ENCODE measurements at places on chromosomes 3 and 15.

DNA sequence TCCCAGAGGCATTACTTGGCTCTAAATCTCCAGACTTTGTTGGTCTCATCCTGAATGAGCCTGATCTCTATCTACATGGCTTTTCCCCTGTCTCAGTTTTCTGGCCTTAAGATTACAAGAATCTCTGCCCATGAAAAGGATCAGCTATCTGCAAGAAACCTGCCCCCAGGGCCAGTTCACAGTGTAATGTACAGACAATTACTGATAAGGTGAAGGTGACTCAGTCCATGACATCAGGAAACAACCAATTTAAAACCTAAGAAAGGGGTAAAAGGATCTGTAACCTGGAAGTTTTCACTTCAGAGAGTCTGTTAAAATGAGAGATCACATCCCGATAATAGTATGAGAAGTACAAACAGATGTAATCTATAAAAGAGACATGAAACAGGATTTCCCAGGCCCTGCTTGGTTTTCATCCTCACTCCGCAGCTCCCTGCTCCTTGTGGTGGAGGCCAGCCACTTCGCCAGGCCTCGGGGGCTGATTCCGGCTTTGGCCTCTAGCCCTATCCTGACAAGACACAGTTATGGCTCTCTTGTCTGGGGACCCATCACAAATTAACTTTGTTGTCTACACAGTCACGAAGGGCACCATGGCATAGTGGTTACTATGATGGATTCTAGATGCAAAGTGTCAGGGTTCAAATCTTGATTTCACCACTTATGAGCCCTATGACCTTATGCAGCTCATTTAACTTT, 136.9 kb downstream of the THSD4 start:
- peak; percentile 28 for DNase-seq

GRCh38 chr3:172352786-172353185, 95.5 kb downstream of the GHSR start:
- no peak for DNase-seq

DNA sequence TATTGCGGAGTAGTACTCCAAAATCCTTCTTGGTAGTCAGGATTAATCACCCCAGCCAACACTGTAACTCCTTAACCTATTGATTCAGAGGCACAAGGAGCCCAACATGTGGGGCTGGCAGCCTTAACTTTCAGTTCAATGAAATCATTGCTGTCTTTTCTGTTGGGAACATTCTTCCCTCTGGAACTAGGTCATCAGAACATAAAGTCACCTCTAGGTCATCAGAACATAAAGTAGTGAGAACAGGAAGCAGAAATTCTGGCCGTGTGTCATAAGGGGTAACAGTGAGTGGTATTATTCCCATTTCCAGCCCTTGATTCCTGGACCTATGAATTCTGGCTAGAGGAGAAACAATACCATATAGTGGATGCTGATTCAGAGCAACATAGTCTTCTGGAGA, 71.5 kb upstream of the TNIK start:
- no peak for DNase-seq

DNA sequence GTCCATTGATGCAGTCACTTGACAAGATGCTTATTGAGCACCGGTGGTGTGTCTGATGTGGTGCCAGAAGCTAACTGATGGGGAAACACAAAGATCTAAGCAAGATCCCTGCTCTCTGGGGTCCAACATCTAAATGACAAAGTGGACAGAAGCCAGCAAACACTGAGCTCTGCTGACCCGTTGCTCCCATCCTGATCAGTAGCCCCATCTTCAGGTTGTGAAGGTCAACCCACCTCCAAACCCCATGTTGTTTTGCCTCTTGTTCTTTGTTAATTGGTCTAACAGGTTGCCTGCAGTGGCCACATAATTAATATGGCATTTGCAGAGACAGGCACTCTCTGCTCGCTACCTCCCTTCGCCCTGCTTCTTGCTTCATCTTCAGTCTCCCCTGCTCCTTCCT, 21.5 kb upstream of the GLCE start:
- DNase-seq, result peak; percentile 22

DNA sequence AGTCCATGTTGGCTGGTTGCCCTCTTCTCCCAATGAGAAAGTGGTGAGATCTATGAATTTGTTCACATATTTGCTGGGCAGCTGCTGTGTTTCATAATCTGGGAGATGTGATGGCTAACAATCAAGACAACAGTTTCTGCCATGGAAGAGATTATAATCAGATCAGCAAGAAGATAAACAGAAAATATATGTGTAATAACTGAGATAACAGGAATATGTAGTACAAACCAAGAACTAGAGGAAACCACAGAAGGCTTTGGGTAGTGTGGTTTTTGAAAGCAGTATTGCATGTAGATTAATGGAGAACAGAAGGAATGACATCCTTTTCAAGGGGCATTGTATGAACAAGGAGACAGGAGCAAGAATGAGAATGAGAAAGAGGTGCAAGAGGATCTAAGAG, 12.2 kb upstream of the CSTA start:
- no peak for DNase-seq

GRCh38 chr15:41648097-41648496, 12.1 kb upstream of the MGA start:
- DNase-seq, result no peak

GRCh38 chr3:17166369-17166768, 281.6 kb downstream of the PLCL2 start:
- no peak for DNase-seq

DNA sequence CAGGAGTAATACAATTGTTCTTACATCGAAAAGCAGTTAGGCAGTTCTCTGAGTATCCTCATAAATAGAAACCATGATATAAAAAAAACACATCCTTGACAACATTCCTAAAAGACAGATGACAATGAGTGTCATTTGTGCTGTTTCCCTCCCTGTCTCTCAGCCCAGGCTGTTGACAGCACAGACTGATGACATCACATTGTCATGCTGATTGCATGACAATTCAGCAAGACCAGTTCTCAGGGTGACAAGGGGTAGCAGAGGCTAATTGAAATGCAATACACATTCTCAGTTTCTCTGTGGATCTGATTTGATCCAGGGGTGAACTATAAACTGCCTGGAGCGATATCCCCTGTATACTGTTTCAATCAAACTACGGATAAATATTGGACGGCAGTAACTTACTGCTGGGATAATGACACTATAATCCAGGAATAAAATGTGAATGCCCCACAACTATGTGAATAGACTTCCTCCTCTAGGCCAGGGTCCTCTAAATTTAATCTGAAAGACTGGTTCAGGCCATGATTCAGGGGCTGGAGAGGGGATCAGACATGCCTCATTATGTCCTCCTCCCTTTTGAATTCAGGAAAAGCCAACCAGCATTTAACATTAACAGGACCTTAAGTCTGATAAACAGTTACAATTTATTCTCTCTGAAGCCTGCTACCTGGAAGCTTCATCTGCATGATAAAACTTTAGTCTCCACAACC, 16.7 kb upstream of the EIF1B start:
- DNase-seq, result no peak

GRCh38 chr3:31219131-31219843, 313.4 kb upstream of the STT3B start:
- no peak for DNase-seq

DNA sequence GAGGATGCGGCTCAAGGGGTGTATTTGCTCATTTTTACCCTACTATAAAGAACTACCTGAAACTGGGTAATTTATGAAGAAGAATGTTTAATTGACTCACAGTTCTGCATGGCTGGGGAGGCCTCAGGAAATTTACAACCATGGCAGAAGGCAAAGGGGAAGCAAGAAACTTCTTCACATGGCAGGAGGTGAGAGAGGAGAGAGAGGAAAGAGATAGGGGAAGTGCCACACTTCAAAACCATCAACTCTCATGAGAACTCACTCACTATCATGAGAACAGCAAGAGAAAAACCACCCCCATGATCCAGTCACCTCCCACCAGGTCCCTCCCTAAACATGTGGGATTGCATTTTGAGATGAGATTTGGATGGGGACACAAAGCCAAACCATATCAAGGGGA, 192.7 kb downstream of the DIPK2A start:
- DNase-seq, result no peak

GRCh38 chr3:5245927-5246326, 58.4 kb downstream of the EDEM1 start:
- no peak for DNase-seq

DNA sequence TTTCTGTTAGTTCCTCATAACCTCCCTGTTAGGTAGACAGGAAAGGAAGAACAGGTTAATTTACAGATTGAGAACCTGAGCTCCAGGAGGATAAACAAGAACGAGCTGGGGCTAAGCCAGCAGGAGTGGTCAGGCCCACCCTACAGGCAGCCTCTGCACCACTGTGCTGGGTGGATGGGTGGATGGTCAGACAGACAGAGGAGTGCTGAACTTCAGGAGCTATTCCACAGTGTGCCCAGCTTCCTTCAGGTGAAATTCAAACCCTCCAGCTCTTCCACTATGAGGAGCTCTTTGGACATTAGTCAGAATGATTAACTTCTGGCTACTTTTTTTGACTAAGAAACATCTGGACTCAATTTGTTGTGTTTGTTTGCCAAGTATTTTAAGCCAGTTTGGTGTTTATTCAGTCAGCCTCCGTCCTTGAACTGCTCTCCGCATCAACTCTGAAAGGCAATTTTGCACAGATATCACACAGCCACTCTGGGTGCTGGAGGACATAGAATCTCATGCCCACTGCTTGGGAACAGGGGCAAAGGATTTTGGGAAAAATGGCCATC, 361.9 kb downstream of the CLSTN2 start:
- DNase-seq, result peak; percentile 36

GRCh38 chr3:157782236-157782635, 279.0 kb upstream of the VEPH1 start:
- DNase-seq, result no peak

DNA sequence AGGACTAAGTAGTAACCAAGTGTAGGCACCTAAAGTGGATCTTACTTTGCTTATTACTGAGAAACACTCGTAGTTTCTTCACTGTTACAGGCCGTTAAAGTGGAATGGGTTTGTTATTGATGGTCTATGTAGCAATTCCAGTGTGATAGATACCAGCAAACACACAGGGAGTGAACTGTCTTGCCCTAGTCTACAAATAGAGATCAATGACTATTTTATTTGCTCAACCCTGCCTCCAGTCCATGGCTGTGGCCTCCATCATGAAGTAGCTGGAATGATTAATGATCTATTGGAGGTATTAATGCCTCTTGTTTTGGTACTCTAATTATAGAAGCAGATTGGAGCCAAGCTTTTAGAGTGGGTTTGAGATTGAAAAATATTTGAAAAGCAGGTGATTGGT, 362.7 kb upstream of the AZI2 start:
- no peak for DNase-seq

GRCh38 chr3:16480861-16481545, 32.5 kb downstream of the RFTN1 start:
- no peak for DNase-seq

All from NCI-H146 (cell line).